ENCODE measurements at places on chromosomes 2 and 18. TPM values are rescaled to one million over a fixed set of nuclear protein-coding genes. Genes with fewer than 3 reads are reported as not detected.

The DLGAP1 gene
- total RNA-seq: 2.9 TPM

The MARCHF4 gene
- total RNA-seq: 1.4 TPM

The MC4R gene
- total RNA-seq: not detected

The PAX3 gene
- not detected for total RNA-seq

The HOXD11 gene
- 0.41 TPM for total RNA-seq

The INHA gene
- total RNA-seq: not detected

The FOXI3 gene
- total RNA-seq: not detected

The PRSS56 gene
- not detected for total RNA-seq

The ASTL gene
- not detected for total RNA-seq
